Right lung (tissue), 10 donors: ENCODE measurements at places on chromosomes 13 and 19. TPM values are rescaled to one million over a fixed set of nuclear protein-coding genes. Genes with fewer than 3 reads are reported as not detected.

GRCh38 chr19:13234518-13234917 lies 84.3 kb downstream of the IER2 start:
- DNase-seq, result peak; percentile 38

- no peak for DNase-seq
These were observed 1.1 kb downstream of the ZNF792 start for GRCh38 chr19:34962687-34963572.

DNA sequence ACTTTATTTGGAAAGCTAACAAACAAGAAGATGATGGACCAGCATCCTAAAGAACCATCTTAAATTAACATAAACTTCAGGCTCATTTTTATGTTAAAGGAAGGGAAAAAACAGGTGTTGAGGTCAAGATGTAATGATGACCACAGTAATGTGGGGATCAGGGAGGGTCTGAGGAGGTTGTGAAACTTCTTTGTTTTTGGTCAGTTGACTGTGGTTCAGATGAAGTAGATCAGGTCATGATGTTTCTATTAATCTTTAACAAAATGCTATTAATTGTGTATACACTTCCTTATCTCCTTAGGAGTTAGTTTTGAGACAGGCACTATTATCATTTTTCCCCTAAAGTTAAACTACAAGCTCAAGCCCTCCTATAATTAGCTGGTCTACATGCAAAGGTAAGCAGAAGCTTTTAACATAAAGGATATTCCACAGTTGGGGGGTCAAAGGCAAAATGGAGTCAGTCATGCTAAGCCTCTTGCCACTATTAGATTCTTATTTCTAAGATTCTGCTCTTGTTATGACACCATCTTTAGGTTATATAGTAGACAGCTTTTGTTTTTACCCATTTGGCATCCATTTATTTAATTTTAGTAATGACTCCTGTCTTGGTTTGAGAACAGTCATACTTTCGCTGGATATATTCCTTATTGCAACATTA lies 800.1 kb upstream of the PCDH9 start:
- no peak for DNase-seq

Gene ZNF85
- 16.7 TPM for polyA plus RNA-seq
